ENCODE measurements at places on chromosomes 13 and 19. TPM values are rescaled to one million over a fixed set of nuclear protein-coding genes. Genes with fewer than 3 reads are reported as not detected.

ZNF625 gene
- 18.6 TPM for total RNA-seq

DNA sequence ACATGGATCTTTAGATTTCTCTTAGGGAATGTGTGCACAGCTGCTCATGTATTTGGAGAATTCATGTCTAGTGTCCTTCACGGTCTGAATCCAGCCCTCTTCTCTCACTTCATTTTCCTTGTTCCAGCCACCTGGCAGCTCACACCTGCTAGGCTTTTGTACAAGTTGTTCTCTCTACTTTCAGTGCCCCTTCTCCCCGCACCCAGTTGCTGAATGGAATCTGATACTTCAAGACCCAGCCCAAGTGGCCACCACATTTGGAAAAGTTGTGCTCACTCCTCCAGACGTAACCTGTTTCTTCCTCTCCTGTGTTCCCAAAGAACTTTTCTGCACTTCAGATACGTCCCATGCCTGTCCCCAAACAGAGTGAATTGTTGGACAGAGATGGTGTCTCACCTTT, 235.6 kb downstream of the SHISA2 start:
- DNase-seq, result no peak

DNA sequence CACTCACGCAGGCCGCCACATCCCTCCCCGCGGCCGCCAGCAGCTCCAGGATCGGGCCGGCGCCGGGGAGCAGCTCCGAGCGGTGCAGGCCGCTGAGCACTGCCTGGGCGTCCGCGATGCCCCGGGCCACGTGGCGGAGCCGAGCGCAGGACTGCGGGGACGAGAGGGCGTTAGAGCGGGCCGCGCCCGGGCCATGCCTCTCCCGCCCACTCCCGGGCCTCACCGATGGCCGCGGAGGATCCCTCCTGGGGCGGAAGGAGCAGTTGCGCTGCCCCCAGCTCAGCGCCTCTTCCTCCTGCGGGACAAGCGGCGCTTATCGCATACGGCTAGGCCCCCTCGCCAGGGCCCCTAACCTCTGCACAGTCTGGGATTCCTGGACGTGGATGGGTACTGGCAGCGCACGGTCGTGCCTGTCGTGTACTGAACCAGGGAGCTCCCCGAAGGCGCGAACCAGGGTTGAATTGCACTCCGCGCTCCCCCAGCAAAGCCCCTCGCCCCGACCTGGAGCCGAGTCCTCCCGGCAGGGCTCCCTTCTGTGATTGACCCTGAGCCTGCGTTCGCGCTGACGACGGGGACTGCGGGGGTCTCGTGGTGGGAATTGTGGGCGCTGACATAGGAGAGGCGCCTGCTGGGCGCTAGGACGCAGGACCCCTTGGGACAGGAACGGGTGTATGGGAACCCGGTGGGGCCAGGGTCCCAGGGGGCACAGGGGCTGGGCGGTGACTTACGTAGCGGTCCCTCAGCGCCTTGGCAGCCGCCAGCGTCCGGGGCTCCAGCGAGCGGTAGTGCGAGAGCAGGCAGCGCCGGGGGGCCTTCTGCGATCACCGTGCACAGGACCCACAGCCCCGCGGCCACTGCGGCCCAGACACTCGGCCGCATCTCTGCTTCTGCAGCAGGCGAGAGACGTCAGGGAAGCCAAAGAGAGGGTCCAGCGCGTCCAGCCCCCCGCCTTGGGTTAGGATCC, 673 bp downstream of the IFNL4 start:
- DNase-seq, result no peak

KIR3DL2 gene
- total RNA-seq, result not detected

- no peak for DNase-seq
Measured at GRCh38 chr19:49559928-49560327, 20.4 kb downstream of the NOSIP start.

DNA sequence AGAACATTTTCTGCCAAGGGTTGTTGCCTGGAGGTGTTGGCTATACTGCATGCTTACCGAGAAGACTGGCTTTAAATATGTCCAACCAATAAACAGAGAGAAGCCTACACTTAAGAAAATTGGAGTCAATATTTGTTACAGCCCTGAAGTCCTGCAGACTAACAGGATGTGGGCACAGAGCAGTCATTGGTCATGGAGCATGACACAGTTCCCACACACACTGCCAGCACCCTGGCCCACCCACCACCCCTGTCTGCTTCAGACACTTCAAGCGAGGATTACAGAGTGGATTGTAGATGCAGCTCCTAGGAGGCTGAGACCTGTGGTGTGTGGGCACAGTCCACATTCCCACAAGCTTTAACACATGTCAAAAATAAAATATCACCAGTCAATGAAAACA, 21.0 kb upstream of the SERP2 start:
- DNase-seq, result no peak

DNA sequence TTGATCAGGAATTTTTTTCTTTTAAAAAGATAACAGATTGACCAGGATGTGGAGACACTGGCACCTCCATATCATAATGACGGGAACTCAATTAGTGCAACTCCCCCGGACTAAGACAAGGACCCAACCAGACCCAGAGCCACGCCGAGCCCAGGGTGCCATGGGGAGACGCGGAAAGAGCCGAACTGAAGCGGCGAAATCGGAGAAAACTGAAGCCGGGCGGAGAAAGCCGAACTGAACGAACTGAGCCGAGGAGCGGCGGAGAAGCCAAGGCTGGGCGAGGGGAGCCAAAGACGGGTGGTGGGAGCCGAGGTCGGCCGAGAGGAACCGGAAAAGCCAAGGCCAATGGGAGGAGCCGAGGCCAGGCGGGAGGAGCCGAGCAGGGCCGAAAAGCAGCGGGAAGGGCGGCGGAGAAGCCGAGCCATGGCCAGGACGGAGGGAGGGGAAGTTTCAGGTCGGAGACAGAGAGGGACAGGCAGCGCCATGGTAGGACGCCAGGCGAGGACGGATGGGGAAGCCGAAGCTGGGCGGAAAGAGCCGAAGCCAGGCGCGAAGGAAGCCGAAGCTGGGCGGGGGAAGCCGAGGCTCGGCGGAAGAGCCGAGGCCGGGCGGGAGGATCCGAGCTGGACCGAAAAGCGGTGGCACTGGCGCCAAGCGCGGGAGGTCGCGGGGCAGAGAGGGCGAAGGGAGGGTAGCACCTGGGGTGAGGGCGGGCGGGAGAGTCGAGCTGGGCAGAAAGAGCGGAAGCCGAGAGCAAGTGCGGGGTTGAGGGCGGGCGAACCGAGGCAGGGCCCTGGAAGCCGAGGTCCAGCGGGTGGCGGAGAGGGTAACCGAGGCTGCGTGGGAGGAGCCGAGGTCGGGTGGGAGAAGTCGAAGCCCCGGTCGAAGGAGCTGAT, 29.4 kb downstream of the ZNF557 start:
- DNase-seq, result peak; percentile 92

- DNase-seq, result no peak
Measured at GRCh38 chr19:1081301-1082164, 13.6 kb downstream of the POLR2E start.

CGB8 gene
- not detected for total RNA-seq

GRCh38 chr13:110277357-110277975, 29.5 kb downstream of the COL4A1 start:
- DNase-seq, result no peak

DNA sequence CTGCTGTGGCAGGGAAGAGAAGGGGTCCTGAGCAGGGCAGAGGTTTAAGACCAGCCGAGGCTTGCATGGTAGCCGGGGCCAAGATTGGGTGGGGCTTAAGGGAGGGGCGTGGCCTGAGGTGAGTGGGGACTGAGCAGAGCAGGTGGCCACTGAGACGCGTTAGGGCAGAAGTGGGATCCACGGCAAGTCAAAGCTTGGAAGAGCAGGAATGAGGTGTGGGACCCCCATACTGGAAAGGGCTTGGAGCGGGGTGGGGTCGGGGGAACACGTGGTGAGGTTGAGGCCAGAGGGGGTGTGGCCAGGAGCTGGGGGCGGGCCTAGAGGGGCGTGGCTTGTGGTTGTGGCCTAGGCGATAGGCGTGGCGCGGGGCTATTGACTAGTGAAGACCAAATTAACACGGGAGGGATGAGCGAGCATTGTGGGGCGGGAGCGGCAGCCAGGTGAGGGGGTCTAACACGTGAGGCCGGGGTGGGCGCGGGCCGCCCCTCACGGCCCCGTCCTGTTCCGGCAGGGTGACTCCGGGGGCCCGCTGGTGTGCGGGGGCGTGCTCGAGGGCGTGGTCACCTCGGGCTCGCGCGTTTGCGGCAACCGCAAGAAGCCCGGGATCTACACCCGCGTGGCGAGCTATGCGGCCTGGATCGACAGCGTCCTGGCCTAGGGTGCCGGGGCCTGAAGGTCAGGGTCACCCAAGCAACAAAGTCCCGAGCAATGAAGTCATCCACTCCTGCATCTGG, 3.3 kb downstream of the CFD start:
- no peak for DNase-seq

GRCh38 chr13:52670726-52671125, 18.1 kb downstream of the SUGT1 start:
- DNase-seq, result no peak

DNA sequence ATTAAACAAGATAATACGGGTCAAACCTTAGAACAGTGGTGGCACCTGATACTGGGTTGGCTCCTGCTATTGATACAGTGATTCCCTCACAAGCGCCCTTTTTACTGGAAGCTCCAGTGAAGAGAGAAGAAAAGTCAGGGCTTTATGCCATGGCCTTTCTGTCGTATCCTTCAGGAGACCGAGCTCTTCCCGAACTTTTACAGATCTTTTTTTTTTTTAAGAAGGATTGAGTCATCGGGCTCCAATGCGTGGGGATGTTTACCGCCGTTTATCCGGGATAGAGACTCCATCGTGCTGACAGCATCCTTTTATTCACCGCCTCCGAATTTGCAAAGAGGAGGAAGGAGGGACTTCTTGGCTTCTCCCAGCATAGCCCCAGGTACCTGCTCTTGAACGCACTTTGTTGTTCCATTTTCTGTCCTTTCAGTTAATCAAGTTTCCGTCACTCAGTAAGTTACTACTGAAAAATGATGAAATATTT, 574 bp downstream of the ZNF227 start:
- DNase-seq, result peak; percentile 42

ZNF154 gene
- total RNA-seq, result 2.3 TPM

DNA sequence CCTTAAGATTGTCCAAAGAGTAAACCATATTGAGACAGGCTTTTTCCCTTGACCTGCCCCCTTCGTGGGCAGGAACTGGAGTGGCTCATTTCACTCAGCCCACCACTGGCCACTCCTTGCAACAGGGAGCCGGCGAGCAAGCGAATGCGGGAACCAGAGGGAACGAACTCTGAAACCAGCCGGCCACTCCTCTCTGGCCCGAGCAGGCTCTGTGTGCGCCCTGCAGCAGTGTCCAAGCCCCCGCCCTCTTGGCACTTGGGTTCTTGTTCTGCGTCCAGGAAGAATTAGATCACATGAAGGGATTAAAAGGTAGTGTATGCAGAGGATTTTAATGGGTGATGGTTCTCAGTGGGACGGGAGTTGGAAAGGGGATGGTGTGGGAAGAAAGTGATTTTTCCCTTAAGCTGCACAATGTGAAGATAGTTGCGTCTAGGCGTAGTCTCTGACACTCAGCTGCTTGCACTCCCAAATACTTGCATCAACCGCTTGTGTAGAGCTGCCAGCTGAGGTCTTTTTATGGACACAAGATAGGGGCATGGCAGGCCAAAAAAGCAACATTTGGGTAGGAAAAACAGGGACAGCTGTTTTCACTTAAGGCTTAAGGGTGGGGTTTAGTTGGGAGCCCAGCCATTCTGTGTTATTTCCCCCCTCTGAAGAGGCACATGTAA, 1209.7 kb upstream of the PCDH20 start:
- no peak for DNase-seq

DNA sequence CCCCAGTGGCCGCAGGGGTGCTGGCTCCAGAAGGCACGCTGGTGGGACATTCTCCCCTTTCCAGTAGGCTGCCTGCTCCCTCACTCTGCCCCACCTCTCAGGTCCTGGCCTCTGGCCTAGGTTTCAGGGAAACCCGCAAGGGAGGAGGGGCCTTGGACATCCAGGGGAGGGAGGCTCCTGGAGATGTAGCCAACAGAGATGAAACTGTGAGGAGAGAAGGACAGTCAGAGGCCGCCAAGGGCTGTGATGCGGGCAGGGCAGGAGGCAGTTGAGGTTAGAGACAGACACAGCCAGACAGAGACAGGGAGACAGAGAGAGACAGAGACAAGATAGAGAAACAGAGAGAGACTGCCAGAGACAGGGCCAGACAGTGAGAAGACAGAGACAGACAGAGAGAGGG, 127.7 kb downstream of the UQCRFS1 start:
- DNase-seq, result no peak

GRCh38 chr19:7450243-7451223, 38.3 kb downstream of the PEX11G start:
- DNase-seq, result peak; percentile 51

NAPSA gene
- not detected for total RNA-seq

DNA sequence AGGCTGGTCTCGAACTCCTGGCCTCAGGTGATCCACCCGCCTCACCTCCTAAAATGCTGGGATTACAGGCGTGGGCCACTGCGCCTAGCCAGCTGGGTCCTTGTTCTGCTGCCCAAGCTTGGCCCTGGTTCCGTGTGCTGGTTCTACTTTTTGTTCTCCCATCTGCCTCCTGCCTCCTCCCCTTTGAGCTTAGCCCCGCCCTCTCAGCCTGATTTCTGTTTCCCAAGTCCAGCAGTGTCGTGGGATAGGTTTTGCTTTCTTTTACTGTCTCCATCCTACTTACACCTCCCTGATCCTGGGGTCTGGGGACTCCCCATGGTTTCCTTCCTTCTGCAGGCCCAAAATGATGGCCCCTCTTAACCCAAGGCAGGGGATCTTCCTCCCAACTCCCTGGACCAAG, 2.4 kb downstream of the BLOC1S3 start:
- peak; percentile 11 for DNase-seq

DNA sequence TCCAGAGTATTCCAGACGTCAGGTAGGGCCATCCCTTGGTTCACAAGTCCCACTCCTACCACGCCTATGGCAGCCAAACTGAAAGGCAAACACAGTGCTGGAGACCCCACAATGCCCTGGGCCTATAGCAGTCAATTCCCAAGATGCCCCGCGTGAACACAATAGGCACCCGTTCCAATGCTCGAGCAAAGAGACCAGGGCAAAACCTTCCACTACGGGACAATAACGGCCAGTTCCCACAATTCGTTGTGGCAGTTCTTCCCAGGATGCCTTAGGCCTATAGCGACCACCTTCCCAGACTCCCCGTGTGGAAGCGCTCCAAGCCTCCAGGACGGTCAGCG, 538 bp downstream of the ZNF428 start:
- DNase-seq, result peak; percentile 37

- DNase-seq, result no peak
Measured at GRCh38 chr19:33292595-33293254, 9.6 kb downstream of the CEBPA start.

DNA sequence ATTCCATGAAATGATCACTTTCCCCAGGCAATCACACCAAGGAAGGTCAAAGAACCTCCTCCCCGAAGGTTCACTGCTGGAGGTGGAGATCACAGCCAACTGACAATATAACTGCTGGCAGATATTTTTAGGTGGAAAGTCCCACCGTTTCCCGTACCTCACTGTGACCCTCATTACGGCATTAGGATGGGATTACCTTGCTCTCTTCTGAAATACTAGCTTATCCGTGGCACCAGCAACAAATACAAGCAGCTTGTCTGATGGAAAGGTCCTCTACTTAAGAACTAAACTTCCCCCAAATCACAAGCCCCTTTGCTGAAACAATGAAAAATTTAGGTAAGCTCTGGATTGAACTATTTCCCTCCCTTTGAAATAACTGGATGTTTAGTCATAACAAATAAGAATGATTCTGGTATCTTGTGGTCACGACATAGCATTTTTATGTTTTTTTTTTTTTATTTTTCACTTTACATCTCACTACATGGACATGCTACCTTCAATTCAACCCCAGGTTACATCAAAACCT, 178.9 kb downstream of the COL4A1 start:
- peak; percentile 64 for DNase-seq

- DNase-seq, result no peak
Measured at GRCh38 chr19:748274-748598, 2.7 kb upstream of the MISP start.
